Activated B cell treated with CpG ODN at 0.5 μM for 24 hours (primary cell): ENCODE measurements at places on chromosomes 5 and 9. TPM values are rescaled to one million over a fixed set of nuclear protein-coding genes. Genes with fewer than 3 reads are reported as not detected.

GRCh38 chr5:127331890-127332649 is 41.5 kb downstream of the MEGF10 start:
- peaks cover 26% of the 10 kb centered on the region for H3K27me3 ChIP-seq
- no peaks in the 10 kb centered on the region for H3K4me1 ChIP-seq
- H3K4me3 ChIP-seq, result no peak overlapping the region
- H3K36me3 ChIP-seq, result no peaks in the 10 kb centered on the region

- no peak overlapping the region for H3K27ac ChIP-seq
- no peaks in the 10 kb centered on the region for H3K36me3 ChIP-seq
- no peaks in the 10 kb centered on the region for H3K27me3 ChIP-seq
- DNase-seq, result no peak
- no peaks in the 10 kb centered on the region for H3K4me1 ChIP-seq
Observed at GRCh38 chr5:57550132-57550531, 67.5 kb upstream of the ACTBL2 start.

DNA sequence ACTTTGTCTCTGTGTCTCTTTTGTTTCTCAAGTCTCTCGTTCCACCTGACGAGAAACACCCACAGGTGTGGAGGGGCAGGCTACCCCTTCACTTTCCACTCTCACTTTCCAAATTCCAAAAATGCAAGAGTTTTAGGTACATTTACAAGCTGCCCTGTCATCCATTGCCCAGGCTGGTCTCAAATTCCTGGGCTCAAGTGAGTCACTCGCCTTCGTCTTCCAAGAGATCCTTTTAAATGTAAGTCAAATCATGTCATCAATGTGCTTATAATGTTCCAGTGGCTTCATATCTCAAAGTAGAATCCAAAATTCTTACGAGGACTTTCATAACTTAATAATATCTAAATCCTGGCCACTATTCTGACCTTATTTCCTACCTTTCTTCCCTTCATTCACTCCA is 20.4 kb upstream of the UGCG start:
- no peaks in the 10 kb centered on the region for H3K4me1 ChIP-seq
- no peak for DNase-seq
- H3K27ac ChIP-seq, result no peak overlapping the region
- no peak overlapping the region for H3K4me3 ChIP-seq
- no peaks in the 10 kb centered on the region for H3K36me3 ChIP-seq
- H3K27me3 ChIP-seq, result no peaks in the 10 kb centered on the region

DNA sequence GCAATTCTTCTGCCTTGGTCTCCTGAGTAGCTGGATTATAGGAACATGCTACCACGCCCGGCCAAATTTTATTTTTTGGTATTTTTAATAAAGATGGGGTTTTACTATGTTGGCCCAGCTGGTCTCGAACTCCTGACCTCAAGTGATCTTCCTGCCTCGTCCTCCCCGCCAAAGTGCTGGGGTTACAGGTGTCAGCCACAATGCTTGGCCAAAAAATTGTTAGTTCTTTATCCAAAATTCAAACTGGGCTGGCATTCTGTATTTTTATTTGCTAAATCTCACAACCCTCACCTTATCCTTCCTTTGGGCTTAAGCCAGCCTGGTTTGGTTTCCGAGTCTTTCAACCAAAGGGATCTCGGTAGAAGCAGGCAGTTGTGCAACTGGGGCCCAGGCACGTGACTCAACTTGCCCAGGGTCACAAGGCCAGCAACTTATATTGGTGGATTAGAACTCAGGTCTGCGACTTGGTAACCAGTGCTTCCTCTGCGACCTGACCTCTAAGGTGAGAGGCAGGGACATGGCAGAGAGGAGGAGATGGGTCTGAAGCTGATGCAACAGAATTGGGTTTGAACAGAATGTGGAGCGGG is 26.5 kb upstream of the BOD1 start:
- no peaks in the 10 kb centered on the region for H3K36me3 ChIP-seq
- no peak overlapping the region for H3K4me3 ChIP-seq
- DNase-seq, result no peak
- H3K27ac ChIP-seq, result no peak overlapping the region

GRCh38 chr9:93301291-93301811 is 117.4 kb downstream of the WNK2 start:
- no peak for DNase-seq
- H3K4me3 ChIP-seq, result no peak overlapping the region
- no peaks in the 10 kb centered on the region for H3K36me3 ChIP-seq
- H3K27ac ChIP-seq, result no peak overlapping the region
- H3K27me3 ChIP-seq, result peaks cover 7% of the 10 kb centered on the region
- peaks cover 2% of the 10 kb centered on the region for H3K4me1 ChIP-seq

DNA sequence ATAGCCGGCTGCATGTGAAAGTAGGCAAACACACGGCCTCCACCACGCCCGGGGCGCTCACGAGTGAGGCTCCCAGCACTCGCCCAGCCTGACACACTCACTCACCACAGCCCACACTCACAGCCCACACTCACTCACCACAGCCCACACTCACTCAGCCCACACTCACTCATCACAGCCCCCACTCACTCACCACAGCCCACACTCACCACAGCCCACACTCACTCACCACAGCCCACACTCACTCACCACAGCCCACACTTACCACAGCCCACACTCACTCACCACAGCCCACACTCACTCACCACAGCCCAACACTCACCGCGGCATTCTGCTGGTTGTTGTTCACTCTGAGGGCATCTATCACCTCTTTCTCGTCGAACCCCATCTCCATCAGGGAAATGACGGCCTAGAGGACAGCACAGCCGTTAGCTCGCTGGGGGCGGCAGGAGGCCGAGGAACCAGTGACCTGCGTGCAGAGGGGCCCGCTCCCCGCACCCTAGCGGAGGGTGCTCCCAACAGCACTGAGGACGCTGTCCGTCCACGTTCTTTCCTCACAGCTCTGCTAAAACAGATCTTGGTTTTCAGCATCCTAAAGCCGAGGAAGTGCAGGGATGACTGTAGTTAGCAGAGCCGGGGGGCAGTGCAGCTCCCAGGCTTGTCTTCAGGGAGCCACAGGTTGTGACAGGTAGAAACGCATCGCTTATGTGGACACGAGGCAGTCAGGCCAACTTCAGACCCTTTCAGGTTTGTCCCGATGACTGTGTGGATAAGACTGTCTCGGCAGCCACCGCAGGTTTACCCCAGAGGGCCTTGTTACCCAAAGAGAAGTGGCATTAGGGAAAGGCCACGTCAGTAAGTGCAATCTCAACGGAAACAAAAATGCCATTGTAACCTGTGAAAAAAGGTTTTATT is 21.6 kb downstream of the UBAC1 start:
- no peak overlapping the region for H3K4me3 ChIP-seq
- peaks cover 74% of the 10 kb centered on the region for H3K36me3 ChIP-seq
- no peak for DNase-seq
- no peak overlapping the region for H3K27ac ChIP-seq

- peaks cover 14% of the 10 kb centered on the region for H3K36me3 ChIP-seq
- no peak overlapping the region for H3K27ac ChIP-seq
- no peaks in the 10 kb centered on the region for H3K27me3 ChIP-seq
- no peak for DNase-seq
- H3K4me3 ChIP-seq, result no peak overlapping the region
Observed at GRCh38 chr9:94741866-94742265, 15.4 kb downstream of the AOPEP start.

DNA sequence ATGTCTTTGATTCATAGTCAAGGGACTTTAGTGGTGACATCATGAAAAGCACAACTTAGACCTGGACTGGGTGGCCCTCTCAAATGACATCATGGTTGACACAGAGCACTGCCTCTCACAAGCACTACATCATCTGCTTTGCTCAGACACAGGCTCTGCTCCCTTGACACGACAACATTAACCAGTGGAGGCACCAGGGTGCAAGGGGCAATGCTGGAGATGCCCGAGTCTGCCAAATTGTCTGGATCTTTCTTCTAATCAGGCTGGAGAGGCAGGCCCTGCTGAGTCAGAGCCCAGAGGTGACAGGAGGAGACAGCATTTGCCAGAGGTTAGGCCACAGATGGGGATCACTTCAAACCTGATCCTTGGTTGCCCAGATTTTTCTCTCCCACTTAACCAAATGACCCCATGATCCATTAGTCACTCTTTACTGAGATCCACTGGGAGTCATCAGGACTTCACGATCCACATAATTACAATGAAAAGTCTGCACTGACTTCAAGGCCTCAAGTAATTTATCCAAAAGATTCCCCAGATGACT is 174.4 kb downstream of the SLIT3 start:
- no peak overlapping the region for H3K4me3 ChIP-seq
- no peak for DNase-seq
- no peaks in the 10 kb centered on the region for H3K36me3 ChIP-seq

- no peaks in the 10 kb centered on the region for H3K27me3 ChIP-seq
- H3K4me3 ChIP-seq, result no peak overlapping the region
Observed at GRCh38 chr5:111984044-111984443, 227.1 kb upstream of the NREP start.

GRCh38 chr5:50903651-50904050 is 237.2 kb downstream of the PARP8 start:
- H3K27ac ChIP-seq, result no peak overlapping the region
- H3K4me1 ChIP-seq, result no peaks in the 10 kb centered on the region
- no peak for DNase-seq
- H3K4me3 ChIP-seq, result no peak overlapping the region
- H3K36me3 ChIP-seq, result no peaks in the 10 kb centered on the region

DNA sequence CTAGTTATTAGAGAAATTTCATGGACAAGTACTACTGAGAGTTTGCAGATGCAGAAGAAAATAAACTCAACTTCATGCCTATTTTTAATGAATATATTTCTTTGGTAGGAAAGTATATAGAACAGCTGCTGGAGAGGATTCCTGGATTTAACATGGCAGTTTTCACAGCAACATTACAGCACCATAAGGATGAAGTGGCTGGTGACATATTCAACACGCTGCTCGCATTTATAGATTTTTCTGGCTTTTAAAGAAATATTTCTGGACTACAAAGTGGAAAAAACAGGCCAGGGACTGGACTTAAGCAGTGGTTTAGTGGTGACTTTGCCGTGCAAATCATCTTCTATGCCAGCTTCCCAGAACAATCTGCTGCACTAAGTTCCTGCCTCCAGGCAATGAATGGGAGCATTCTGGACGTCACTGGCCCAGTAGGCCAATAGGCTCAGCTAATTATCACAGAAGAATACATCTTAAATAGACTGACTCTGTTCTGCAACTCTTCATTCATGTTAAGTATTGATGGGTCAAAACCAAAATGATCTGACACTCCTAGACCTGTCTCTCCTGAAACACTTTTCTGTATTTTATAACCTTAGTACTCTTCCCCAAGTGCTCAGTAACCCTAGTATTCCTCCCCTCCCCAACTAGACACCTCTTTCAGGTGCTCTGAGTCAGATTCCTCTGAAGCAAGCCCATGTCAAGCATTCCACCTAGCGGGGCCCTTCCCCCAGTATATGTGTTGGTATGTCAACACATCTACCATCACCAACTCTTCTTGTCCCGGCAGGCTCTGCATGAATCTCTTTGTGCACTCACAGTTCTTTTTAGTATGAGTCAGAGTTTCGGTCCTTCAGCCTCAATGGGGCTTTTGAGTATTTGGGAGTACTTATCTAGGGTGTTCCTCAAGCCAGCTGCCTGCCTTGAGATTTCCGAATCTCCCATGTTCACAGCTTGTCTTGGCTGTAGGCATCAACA is 625.5 kb downstream of the CHSY3 start:
- no peak overlapping the region for H3K4me3 ChIP-seq
- H3K36me3 ChIP-seq, result no peaks in the 10 kb centered on the region
- no peak for DNase-seq
- no peaks in the 10 kb centered on the region for H3K27me3 ChIP-seq
- no peaks in the 10 kb centered on the region for H3K4me1 ChIP-seq

GRCh38 chr9:76704593-76705204 is 59.5 kb upstream of the PCA3 start:
- no peak for DNase-seq
- H3K4me1 ChIP-seq, result peaks cover 6% of the 10 kb centered on the region
- H3K4me3 ChIP-seq, result no peak overlapping the region
- no peak overlapping the region for H3K27ac ChIP-seq
- peaks cover 27% of the 10 kb centered on the region for H3K27me3 ChIP-seq

DNA sequence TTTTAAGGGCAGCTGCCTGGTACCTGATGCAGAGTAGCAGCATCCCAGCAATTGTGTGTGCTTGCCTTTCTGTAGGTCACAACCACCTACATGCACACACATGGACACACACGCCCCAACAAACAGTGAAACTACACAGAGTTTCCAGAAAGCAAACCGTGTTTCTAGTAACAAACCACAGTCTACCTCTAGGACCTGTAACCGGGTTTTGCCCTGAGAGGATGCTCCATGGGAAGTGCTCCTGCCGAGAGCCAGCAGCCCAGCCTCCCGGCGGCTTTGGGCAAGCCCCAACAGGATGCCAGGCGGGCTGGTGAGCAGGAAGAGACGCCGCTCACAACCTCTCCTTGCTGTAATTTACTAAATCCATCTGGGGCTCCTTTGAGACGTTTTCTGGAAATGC is 4.1 kb upstream of the TCF7 start:
- no peak overlapping the region for H3K4me3 ChIP-seq
- no peak for DNase-seq
- H3K4me1 ChIP-seq, result peaks cover 13% of the 10 kb centered on the region
- peaks cover 2% of the 10 kb centered on the region for H3K36me3 ChIP-seq
- H3K27ac ChIP-seq, result no peak overlapping the region

- H3K36me3 ChIP-seq, result no peaks in the 10 kb centered on the region
- DNase-seq, result no peak
- H3K27ac ChIP-seq, result no peak overlapping the region
- H3K27me3 ChIP-seq, result no peaks in the 10 kb centered on the region
- H3K4me3 ChIP-seq, result no peak overlapping the region
Observed at GRCh38 chr9:108463932-108464606, 391.7 kb downstream of the ACTL7B start.

GRCh38 chr9:92763721-92764380 is 782 bp downstream of the BICD2 start:
- no peak for DNase-seq
- peak overlapping the region; percentile 89 for H3K27ac ChIP-seq
- H3K27me3 ChIP-seq, result no peaks in the 10 kb centered on the region
- peak overlapping the region; percentile 98 for H3K4me3 ChIP-seq

- H3K27ac ChIP-seq, result no peak overlapping the region
- no peaks in the 10 kb centered on the region for H3K4me1 ChIP-seq
- DNase-seq, result no peak
Observed at GRCh38 chr5:149853701-149854100, 90.9 kb downstream of the PDE6A start.

DNA sequence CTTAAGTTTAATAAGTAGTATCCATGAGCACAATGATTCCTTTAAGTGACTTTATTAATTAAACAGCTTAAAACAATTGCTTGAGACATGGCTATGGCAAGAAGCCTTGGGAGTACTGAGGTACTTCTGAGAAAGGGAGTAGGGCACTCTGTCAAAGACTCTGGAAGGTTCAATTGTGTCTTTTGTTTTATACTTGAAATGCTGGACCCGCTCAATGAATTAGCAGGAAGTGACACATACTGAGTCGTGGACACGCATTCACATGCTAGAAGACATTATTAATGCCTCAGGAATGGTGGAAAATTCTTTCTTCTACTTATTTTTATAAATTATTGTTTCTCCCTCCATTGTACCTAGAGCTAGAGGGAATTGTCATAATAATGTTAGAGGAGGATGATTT is 347.3 kb upstream of the ZNF608 start:
- H3K27ac ChIP-seq, result no peak overlapping the region
- H3K4me1 ChIP-seq, result no peaks in the 10 kb centered on the region
- H3K36me3 ChIP-seq, result no peaks in the 10 kb centered on the region
- DNase-seq, result no peak
- no peaks in the 10 kb centered on the region for H3K27me3 ChIP-seq

PCDHB5 gene
- not detected in 2 replicates for total RNA-seq

FABP6 gene
- not detected in 2 replicates for total RNA-seq

SV2C gene
- not detected in 2 replicates for total RNA-seq

CCDC69 gene
- 98.9 and 109 TPM in 2 replicates for total RNA-seq

SAXO1 gene
- 0.02 TPM in 1 of 2 replicates, not detected in the other for total RNA-seq

TLR4 gene
- 2.0 and 2.2 TPM in 2 replicates for total RNA-seq

LRRC26 gene
- total RNA-seq, result 0.31 TPM in 1 of 2 replicates, not detected in the other

FRRS1L gene
- not detected in 2 replicates for total RNA-seq

WDR31 gene
- total RNA-seq, result 0.73 and 1.6 TPM in 2 replicates

IRX4 gene
- total RNA-seq, result not detected in 2 replicates
